Stimulated activated CD8-positive, alpha-beta memory T cell treated with anti-CD3 and anti-CD28 coated beads, Interleukin-4, amount 100 ng/mL, for 4 hours (primary cell): ENCODE measurements at places on chromosomes 2 and 18.

GRCh38 chr2:165524720-165525119, 55.2 kb downstream of the CSRNP3 start:
- DNase-seq, result no peak

GRCh38 chr2:189134485-189134884, 45.1 kb downstream of the COL5A2 start:
- no peak for DNase-seq

DNA sequence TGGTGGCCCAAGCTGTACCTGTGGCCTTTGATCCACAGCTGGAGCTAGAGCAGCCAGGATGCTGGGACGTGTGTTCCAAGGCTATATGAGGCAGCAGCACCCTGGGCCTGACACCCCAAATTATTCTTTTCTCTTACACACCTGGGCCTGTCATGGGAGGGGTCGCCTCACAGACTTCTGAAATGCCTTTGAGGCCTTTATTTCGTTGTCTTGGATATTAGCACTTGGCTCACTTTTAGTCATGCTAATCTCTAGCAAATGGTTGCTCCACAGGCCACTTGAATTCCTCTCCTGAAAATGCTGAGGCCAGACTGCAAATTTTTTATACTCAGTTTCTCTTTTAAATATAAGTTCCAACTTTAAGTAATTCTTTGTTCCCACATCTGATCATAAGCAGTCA, 22.0 kb upstream of the IL1R2 start:
- DNase-seq, result no peak

DNA sequence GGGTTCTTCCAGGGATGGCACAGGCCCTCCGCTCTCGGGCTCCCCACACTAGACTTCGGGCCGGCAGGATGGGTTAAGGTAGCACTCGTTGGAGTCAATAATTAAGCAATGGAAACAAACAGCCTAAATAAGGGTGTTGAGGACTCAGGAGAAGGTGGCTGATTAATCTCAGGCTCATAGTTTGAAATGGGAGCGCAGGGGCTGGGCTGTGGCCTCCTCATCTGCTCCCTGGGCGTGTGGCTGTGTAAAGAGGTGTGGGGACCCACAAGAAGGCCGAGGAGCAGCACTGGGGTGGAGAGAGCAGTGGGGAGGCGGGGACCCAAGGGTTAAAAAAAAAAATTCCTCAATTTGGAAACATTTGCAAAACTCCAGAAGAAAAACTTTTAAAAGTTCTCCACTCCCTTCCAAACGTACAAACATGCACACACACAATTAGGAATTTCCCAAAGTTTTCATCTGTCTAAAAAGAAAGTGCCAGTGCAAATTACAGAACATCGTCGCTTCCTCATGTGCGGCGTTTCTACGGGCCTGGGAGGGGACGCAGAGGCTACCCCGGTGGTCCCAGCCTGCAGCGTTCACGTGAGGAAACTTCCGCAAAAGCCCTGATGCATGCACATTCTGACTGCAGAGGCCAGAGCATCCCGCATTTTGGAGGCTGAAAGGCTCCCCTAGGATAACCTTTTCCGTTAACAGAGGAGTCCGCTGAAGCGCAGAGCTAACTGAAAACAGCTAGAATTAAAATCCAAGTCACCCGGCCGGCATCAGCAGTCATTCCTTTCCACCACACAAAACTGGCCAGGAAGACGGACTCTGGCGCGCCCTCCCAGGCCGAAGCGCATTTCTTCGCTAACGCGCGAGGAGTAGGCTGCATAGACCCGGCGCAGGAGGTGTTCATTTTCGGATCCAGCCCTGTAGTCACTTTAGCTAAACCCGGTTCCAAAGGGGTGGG, 1.0 kb upstream of the TUBB6 start:
- DNase-seq, result no peak

- DNase-seq, result no peak
Measured at GRCh38 chr2:214566457-214566856, 155.6 kb downstream of the VWC2L start.

- no peak for DNase-seq
Measured at GRCh38 chr18:1481577-1481976, 576.9 kb downstream of the ADCYAP1 start.

DNA sequence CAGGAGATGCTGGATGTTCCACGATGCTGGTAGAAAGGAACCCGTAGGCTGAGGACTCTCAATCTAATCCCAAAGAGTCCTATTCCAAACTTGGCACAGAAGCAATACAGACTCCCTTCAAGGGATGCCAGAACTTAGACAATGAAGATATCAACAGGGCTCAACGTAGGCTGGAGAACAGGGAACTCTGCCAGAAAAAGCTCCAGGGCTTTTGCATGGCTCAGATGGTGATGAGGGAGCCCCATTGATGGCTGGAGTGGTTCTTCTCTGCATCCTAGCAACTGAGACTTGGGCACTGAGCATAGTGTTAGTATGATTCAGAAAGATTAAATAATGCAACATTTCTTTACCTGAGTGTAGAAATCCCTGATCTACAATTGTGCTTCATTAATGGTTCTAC, 117.2 kb upstream of the NCK2 start:
- DNase-seq, result no peak

DNA sequence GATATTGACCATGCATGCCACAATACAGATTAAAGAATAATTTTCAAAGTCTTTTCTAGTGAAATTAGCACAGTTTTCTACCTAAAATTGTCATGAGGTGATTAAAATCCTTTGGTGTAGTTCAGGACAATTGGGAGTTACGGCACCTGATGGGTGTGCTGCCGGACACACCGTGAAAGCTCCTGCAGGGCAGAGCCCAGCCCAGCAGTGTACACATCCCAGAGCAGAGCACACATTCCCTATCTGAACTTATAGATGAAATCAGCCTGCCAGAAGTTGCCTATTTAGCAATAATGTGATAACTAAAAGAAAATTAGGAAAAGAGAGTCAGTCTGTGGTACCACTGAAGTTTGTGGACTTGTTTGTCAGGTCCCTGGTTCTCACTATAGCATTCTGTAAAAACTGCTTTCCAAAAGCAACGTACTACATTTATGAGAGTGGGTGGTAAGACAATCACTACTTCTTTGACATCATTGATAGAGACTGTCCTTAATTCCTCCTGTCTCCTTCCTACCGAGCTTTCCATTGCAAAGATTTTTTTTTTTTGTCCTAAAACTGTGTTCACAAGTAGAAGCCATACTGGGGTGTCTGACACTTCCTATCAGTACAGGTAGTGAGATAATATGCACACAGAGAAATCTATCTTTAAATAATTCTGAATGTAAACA, 3.4 kb downstream of the CYTIP start:
- no peak for DNase-seq

GRCh38 chr2:241808721-241809382, at the start of gene NEU4:
Gene NEU4, plus strand, starts transcription at chr2:241809193. Its CDS starts 5,292 bp downstream, at chr2:241814485.
- no peak for DNase-seq

GRCh38 chr2:184654945-184655344, 56.6 kb downstream of the ZNF804A start:
- DNase-seq, result no peak

GRCh38 chr2:43472527-43473194, 123.2 kb downstream of the THADA start:
- no peak for DNase-seq

- no peak for DNase-seq
Measured at GRCh38 chr18:79596446-79597175, 83.0 kb upstream of the CTDP1 start.

DNA sequence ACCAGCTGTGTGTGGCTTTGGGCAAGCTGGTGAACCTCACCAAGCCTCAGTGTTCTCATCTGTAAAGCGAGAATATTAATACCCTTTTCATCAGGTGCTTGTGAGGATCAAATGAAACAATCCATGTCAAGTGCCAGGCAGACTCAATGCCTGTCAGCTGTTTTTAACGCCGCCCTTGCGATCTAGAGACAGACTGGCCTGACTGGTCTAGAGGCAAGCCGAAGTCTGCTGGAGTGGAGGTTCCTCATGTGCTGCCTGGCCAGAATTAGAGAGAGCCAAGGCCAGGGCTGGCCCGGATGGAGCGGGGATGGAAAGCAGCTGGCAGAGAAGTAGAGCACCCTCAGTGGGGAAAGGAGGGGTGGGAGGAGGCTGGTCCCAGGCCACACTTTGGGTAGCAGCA, 74.5 kb upstream of the B3GNT7 start:
- no peak for DNase-seq

GRCh38 chr2:238160206-238161129, 1.7 kb downstream of the ERFE start:
- no peak for DNase-seq

GRCh38 chr2:39266139-39266805, 22.5 kb upstream of the CDKL4 start:
- no peak for DNase-seq

DNA sequence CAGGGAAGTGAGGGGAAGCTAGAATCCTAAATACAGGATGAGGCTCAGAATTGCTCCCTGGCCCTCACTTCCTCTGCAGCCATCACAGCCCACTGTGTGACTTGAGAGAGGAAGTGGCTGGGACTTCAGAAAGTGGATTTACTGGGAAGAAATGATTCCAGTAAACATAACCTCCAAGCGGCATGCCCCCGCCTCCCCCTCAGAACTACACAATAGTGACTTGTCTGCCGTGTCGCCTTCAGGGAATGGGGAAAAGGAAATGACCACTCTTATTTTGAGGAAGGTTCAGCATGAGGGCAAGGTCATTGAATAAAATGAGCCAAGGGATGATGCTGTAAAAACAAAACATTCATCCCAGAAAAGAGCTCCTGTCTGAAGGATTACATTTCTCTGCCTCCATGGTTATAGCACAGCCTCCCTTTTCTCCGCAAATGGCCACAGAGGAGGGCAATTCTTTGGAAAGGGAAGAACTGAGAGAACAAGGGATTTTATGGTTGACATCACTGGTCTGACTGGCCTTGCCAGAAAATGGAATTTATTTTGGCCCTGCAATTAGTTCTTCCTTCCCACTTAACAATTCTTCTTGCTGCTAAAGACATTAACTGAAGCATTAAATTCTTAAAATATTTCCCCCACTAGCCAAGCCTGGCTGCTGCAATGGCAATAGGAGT, 78.9 kb upstream of the DAPL1 start:
- DNase-seq, result no peak

- no peak for DNase-seq
Measured at GRCh38 chr18:79106084-79106483, 36.9 kb downstream of the ATP9B start.

DNA sequence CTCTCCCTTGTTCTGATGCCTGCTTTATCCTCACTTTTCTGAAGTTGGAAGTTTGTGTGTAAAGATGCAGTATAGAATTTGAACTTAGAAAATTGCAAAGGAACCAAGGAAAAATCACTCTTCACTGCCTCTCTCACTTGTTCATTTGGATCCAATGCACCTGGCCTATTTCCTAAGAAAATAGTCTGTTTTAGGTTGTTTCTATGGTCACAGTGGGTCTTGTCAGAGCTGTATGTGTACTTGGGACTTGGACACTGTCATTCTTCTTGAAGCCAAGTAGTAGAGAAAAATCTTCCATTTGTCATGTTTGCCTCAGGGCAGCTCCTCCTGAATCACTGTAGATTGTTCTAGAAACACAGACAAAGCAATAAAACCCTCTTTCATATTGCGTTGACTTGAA, 80.3 kb upstream of the SESTD1 start:
- DNase-seq, result no peak

- no peak for DNase-seq
Measured at GRCh38 chr18:46296656-46297055, 192.5 kb downstream of the HAUS1 start.

DNA sequence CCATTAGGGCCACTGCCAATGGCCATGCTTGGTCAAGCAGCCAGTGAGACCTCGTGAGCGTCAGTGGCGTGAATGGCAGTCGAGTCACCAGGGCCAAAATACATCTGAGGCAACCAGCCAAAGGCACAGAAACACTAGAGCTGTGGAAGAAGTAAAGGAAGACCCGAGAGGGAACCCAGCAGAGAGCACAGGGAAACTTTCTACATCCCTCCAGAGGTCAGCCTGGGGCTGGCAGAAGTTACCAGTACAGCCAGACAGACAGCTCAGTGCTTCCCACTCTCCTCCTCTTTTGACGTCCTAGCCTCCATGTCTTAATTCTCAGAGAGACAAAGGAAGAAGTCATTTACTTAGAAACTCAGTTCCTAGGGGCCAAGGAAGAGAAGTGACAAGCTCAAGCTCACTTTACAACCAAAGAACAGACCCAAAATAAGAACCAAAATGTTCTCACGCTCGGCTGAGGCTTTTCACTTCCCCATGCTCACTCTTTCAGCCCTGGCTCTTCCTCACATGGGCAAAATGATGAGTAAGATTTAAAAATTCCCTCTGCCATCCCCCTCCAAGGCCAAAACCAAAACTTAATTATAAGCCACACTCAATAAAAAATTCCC, 8.7 kb downstream of the CYRIA start:
- DNase-seq, result no peak

DNA sequence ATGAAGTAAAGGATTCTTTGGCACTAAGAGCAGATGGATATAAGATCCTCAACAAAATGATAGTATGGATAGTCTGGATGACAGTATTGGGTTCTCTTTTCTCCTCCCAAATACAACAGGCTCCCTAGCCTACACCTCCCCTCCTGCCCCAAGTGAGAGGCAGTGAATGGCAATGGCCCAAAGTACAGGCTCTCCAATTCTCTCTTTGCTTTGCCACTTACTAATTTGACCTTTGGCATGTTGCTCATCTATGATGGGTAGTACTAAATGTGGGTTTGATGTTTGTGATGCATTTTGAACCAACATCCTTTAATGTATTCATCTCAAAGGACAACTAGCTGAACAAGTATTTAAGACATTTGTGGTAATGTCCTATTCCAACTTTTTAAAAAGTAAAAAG, 65.9 kb downstream of the EIF5B start:
- DNase-seq, result no peak

- DNase-seq, result no peak
Measured at GRCh38 chr2:100151310-100151709, 8.9 kb upstream of the AFF3 start.

DNA sequence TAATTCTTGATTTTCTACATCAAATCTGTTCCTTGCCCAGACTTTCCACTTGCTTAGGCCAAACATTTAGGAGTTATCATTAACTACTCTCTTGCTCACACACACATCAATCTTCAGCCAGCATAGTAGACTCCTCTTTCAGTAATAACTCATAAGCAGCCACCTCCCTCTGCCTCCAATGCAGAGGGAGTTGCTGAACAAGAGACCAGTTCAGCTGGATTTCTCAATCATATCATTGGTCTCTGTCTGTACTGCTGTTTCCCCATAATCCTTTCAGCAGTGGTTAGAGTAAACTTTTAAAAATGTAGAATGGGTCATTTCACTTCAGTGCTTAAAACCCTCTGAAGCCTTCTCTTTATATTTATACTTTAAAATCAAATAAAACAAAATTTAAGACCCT, 112.9 kb downstream of the SLC39A10 start:
- no peak for DNase-seq

GRCh38 chr2:218169757-218170546, 3.2 kb upstream of the CXCR1 start:
- DNase-seq, result no peak

GRCh38 chr18:4878480-4878879, 318.6 kb downstream of the AKAIN1 start:
- DNase-seq, result no peak

GRCh38 chr2:10271509-10271908, 31.2 kb upstream of the HPCAL1 start:
- DNase-seq, result no peak

DNA sequence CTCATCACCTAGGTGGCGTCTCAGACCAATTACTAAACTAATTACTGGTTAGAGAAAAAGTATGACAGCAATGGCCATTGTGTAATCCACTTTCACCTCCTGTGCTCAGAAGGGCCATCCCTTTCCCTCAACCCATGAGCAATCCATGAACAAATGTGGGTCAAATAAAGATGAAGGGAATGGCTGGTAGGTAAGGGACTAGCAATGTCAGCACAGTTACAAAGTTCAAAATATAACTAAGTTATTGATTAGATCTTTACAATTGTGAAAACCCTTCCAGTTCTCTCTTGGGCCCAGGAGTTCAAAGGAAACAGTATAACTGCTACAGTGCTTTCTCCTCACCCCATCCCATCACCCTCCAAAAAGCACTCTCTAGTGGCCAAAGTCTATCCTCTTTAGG, 98.3 kb downstream of the DTNA start:
- no peak for DNase-seq
